ENCODE measurements at places on chromosomes 2 and 18. TPM values are rescaled to one million over a fixed set of nuclear protein-coding genes. Genes with fewer than 3 reads are reported as not detected.

Gene LOXL3
- polyA plus RNA-seq, result 41.1 TPM

Gene TMEM169
- polyA plus RNA-seq, result 0.35 TPM

Gene ITPRIPL1
- 3.7 TPM for polyA plus RNA-seq

Gene C2orf15
- polyA plus RNA-seq, result 0.14 TPM

- no peak for DNase-seq
Measured at GRCh38 chr18:21408681-21409080, 166.6 kb downstream of the GREB1L start.

- no peak for DNase-seq
Measured at GRCh38 chr2:38030635-38031355, 45.2 kb downstream of the CYP1B1 start.

GRCh38 chr18:24011123-24011917 lies 3.2 kb upstream of the TTC39C start:
- no peak for DNase-seq

GRCh38 chr2:35428548-35428947 lies 927.0 kb upstream of the CRIM1 start:
- DNase-seq, result no peak

DNA sequence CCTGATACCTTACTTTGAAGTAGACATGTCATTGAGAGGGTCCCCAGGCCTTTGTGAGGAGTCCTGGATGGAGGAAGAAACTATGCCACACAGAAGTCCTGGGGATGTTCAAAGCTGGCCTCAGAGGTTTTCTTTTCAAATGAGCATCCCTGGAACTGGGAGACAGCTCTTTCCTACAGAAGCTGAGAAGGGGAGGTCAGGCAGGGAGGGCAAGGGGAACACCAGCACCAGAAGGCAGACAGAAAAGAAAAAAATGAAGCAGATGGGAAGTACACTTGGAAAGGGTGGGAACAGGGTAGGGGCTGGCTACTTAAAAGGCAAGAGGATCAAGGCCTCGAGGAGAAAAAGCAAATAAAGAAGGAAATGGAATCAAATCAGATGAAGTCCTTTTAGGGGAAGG lies 120.0 kb downstream of the FMNL2 start:
- DNase-seq, result no peak

- DNase-seq, result no peak
Measured at GRCh38 chr2:1051075-1051474, 100.4 kb downstream of the SNTG2 start.

Data from AG04450 (cell line).